ENCODE measurements at places on chromosomes 1 and 21. TPM values are rescaled to one million over a fixed set of nuclear protein-coding genes. Genes with fewer than 3 reads are reported as not detected.

The NR1I3 gene
- polyA plus RNA-seq: 4.2 TPM

The VANGL2 gene
- 67.0 TPM for polyA plus RNA-seq

The AGMAT gene
- 1.9 TPM for polyA plus RNA-seq

The HMCN1 gene
- 17.0 TPM for polyA plus RNA-seq

The CGN gene
- 6.9 TPM for polyA plus RNA-seq

The CLCA4 gene
- polyA plus RNA-seq: not detected

The BLZF1 gene
- 18.5 TPM for polyA plus RNA-seq

The GUCA2A gene
- polyA plus RNA-seq: not detected

The CD55 gene
- polyA plus RNA-seq: 11.3 TPM

The NBPF11 gene
- 22.7 TPM for polyA plus RNA-seq
